ENCODE measurements at places on chromosomes 4 and X. TPM values are rescaled to one million over a fixed set of nuclear protein-coding genes. Genes with fewer than 3 reads are reported as not detected.

DNA sequence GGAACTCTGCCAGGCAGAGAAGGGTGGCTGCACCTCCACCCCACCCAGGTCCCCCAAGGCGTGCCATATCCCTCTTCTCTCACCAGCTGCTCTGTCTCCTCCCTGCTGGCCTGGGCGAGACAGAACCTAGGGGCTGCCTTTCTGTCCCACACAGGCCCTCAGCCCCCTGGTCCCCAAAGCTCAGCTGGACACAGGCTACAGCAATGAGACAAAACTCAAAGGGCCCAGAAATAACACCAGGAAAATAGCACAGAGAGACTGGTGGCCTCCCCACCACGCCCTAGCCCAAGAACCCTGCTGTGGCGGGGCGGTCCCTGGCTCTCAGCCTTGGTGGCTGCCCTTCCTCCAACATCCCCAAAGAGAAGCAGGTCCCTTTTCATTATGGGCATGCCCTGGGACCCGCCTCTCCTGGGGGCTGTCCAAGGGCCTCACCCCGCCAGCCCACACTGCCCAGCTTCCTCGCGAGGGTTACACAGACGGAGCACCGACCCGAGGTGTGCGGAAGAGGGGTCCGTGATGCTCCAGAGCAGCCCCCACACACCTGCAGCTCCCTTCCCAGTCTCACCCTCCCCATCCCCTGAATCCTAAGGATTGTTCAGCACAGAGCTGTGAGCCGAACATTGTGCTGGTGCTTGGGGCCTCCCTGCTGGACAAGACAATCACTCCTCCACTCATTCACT is 67.7 kb upstream of the HMX1 start:
- no peaks in the 10 kb centered on the region for H3K36me3 ChIP-seq
- no peak overlapping the region for H3K27ac ChIP-seq
- no peak for DNase-seq
- no peaks in the 10 kb centered on the region for H3K27me3 ChIP-seq
- no peak overlapping the region for H3K4me3 ChIP-seq
- H3K4me1 ChIP-seq, result no peaks in the 10 kb centered on the region

DNA sequence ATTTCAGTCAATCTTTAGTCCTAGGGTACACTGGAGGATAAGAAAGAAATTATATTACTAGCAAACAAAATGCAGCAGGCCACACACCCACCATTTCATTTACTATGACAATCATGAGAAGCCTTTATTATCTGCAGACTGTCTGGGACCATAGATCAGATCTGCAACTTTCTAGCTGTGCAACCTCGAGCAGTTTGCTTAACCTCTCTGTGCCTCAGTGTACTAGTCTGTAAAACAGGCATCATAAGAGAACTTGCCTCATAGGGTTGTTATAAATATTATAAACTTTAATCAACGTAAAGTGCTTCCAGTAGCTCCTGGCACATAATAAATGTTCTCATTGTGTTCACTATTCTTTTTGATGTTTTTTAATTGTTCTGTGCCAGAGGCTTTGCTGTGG is 128.2 kb upstream of the C1QTNF7 start:
- DNase-seq, result no peak
- H3K27ac ChIP-seq, result no peak overlapping the region
- H3K4me3 ChIP-seq, result no peak overlapping the region
- H3K36me3 ChIP-seq, result no peaks in the 10 kb centered on the region
- no peaks in the 10 kb centered on the region for H3K4me1 ChIP-seq

DNA sequence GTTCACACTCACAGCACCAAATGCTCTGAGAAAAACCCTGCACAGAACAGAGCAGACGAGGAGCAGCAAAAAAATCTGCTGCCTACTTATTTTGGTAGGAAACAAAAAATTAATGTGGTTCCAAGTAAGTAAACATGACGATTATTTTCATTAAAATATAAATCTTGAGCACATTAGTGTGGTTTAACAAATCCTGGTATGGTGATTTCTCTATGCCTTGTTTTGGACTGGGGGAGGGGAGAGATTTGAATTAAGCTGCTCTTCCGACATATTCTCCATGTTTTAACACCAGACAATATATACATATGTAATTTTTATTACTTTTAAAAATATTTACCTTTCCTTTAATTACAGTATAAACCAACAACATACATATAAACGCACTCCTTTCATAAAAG is 1.8 kb downstream of the CAMK2D start:
- H3K36me3 ChIP-seq, result no peaks in the 10 kb centered on the region
- H3K27ac ChIP-seq, result peak overlapping the region; percentile 98
- H3K27me3 ChIP-seq, result no peaks in the 10 kb centered on the region
- no peak for DNase-seq

DNA sequence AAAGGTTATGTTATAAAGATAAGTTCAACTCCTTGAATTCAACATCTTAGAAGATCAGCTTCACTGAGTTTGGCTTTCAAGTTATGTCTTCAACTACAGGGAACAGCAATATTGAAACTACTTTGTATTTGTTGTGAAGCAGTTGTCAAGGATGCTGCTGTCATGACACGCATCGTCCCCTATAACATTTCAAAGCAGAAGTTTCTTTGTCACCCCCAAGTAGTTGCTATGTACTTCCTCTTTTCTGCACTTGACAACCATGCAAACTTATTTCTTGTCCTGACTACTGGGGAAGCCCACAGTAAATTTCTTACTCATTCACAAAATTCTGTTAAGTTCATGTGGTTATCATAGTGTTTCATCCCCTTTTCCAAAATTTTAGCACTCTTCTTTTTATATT is 14.3 kb downstream of the ANTXR2 start:
- peak overlapping the region; percentile 54 for H3K27ac ChIP-seq
- no peaks in the 10 kb centered on the region for H3K27me3 ChIP-seq
- H3K36me3 ChIP-seq, result no peaks in the 10 kb centered on the region
- H3K4me3 ChIP-seq, result peak overlapping the region; percentile 42
- H3K4me1 ChIP-seq, result peaks cover 13% of the 10 kb centered on the region

YY2 gene
- total RNA-seq, result 1.1 TPM

ZBTB33 gene
- 18.3 TPM for total RNA-seq

SLC9B1 gene
- 2.2 TPM for total RNA-seq
